CD4-positive, alpha-beta memory T cell (primary cell): ENCODE measurements at places on chromosomes 2 and 18.

GRCh38 chr2:158043181-158043948, 58.3 kb upstream of the UPP2 start:
- no peak for DNase-seq

GRCh38 chr2:212227755-212228154, 310.8 kb downstream of the ERBB4 start:
- DNase-seq = no peak

- DNase-seq = no peak
Measured at GRCh38 chr18:57002627-57003026, 144.3 kb upstream of the BOD1L2 start.

- DNase-seq = no peak
Measured at GRCh38 chr2:146908776-146909175, 936.1 kb upstream of the ACVR2A start.

DNA sequence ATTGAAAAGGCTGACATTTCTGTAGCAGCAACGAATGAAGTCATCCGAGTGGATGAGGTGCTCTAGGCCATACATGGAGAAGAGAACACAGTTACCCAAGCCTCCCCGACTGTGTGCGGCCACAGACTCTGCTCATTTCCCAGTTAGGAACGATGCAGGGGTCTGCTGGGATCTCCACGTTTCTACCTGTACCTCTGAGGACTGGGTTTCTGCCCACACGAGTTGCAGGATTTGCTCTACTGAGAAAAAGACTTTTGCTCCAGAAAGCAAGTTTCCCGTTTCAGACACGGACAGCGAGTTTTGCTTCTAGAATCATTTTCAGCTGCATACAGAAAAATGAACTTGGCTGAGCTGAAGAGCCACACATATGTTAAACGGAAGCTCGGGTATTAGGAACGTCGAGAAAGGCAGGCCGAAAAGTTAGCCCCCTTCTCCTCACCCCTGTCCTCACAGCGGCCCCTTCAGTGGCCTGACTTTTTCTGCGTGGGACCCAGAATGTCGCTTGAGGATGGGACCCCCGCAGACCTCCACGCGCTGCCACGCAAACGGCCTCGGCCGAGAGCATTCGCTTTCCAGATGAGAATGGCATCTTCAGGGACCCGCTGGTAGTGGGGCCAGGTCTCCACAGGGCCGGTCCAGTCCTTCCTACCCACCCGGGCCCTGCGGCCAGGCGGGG, 582 bp upstream of the RAB31 start:
- no peak for DNase-seq
